ENCODE measurements at places on chromosomes 2 and 18.

DNA sequence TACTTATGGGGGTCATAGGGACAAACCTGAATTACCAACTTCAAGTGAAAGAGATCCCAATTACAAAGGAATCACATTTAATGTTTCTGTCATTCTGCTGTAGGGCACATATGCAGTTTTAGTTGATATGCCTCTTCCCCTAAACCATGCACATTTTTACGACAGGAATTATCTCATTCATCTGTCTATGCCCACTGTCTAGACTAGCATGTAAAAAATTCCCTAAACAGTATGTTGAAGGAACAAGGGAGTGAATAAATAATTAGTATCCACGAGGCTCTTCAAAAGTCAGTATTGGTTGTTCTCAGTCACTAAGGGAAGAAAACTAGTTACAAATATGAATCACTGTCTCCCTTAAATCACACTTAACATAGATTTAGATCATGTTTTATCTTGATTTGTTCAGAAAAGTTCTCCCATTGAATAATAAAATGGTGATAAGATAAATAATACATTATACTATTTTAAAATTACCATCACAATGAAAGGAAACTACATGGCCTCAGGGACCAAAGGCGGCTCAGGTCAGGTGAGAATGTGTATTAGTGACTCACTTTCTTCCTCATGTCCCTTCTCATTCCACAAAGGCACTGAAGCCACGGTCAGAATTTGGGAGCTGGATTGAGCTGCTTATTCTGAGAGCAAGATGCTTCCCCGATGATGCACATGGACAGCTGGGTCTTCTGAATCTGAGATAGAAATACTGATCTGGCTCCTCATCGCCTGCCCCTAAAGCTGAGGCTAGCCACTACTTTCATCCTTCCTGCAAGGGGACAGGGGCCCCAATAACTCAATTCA, 29.1 kb downstream of the DYM start:
- no peak for DNase-seq

- no peak for DNase-seq
Observed at GRCh38 chr18:59516356-59517155, 157.5 kb upstream of the LMAN1 start.

DNA sequence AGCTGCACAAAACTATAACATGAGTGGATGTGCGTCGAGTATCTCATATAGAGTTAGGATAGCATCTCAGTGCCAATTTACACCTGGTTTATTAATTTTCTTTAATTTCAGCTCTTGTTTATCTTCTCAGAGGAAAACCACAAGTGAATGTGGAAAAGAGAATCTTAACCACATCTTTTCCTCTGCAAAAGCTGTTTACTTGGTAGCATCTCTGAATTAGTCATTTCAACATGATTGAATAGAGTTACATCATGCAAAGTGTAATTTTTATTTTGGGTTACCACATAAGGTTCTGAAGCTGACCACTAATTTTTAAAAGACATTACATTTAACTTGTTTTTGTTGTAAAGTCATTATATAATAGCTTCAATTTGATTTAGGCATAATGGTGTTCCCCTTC, 83.8 kb upstream of the FAM237A start:
- no peak for DNase-seq

GRCh38 chr2:191954451-191954850, 107.6 kb upstream of the CAVIN2 start:
- DNase-seq: no peak

DNA sequence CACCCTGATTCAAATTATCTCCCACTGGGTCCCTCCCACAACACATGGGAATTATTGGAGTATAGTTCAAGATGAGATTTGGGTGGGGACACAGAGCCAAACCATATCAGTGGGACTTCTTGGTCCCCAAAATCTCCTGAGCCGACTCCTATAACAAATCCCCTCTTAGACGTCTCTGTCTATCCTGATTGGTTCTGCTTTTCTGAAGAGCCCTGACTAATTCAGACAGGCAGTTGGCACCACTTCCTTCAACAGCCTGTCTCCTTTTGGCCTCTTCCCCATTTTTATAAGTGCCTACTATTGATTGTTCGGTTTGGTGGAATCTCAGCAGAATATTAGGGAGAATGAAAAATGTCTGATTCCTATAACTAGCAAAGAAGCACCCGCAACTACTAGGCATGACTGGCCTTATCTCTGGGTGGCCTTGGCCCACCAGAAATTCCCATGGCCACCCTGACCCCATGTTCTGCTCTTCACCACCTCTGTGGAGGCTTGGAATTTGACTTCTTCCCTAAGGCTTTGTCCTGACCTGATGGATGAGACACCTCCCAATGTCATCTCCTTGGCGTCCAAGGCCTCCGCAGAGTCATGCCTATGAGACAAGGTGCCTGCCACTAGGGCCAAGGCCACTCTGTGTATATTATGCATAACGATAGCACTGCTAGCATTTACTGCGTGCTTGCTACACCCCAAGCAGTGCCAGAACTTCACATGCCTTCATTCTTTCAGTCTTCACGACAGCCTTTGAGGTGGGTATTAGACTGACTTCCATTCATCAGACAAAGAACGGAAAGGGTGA, 218.9 kb upstream of the COPS8 start:
- no peak for DNase-seq

DNA sequence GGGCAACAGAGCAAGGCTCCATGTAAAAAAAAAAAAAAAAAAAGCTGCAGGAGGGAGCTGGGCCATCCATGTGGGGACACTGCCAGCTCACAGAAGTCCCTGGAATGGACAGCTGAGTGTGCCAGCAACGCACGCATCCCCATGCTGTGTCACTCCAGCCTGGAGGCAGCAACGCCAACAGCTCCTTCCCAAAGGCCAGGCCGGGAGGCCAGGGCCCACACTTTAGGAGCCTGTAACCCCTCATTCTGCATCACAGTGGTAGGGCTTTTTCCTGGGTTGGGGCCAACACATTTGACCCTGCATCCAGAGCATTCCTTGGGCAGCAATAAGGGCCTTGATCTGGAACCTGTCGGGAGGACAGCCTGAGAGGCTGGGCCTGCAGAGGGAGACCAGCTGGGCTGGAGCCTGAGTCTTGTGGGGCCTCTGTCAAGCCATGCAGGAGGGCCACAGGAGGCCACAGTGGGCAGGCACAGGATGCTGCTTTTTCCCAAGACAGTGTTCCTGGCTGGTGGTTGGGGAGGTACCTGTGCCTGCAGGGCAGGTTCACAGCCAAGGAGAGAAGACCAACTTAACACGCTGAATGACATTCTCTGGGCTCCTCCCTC, 16.8 kb upstream of the KCNK3 start:
- no peak for DNase-seq

DNA sequence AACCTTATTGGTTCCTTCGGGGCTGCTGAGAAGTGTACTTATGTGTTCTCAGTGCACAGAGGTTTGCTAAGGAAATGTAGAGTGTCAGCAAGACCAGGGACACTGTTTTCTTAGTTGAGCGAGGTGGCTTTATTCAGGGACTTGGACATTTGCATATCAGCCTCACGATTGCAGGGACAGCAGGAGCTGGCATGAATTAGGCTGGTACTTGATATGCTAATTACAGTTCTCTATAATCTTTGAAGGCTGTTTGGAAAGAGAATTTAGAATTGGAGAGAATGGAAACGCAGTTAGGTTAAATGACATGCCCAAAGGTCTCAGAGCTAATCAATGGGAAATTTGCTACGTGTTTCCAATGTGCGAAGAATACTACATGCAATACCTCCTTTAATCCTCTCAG, 18.7 kb upstream of the MTCL1 start:
- DNase-seq: no peak
